ENCODE measurements at places on chromosomes 1 and 21.

DNA sequence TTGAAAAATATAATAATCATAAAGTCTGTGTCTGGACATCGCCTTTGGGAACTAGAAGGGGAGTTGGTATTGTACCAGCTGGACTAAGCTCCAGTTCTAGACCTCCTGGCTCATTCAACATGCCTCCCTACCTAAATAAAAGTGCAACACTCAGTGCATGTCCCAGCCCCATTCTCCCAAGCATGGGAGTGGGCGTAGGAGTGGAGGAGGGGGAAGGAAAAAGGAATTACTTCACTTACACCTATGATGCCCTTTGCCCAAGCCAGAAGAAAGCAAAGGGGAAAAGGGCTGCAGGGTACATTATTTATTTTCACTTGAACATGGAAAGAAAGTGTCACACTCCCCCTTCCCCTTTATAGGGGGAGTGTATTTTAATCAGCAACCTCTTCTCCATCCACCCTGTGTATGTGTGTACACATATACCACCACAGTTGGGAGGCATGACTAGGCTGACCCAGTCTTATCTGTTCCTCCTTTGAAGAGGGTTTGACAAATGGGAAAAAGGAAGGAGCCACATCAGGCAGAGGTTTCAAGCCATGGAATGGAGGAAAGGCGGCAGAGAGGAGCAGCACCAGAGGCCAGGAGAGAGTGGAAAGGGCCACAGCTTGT is 3.2 kb downstream of the NIT1 start:
- no peak for DNase-seq

- peak; percentile 11 for DNase-seq
Measured at GRCh38 chr1:230568008-230568407, 74.3 kb upstream of the COG2 start.

DNA sequence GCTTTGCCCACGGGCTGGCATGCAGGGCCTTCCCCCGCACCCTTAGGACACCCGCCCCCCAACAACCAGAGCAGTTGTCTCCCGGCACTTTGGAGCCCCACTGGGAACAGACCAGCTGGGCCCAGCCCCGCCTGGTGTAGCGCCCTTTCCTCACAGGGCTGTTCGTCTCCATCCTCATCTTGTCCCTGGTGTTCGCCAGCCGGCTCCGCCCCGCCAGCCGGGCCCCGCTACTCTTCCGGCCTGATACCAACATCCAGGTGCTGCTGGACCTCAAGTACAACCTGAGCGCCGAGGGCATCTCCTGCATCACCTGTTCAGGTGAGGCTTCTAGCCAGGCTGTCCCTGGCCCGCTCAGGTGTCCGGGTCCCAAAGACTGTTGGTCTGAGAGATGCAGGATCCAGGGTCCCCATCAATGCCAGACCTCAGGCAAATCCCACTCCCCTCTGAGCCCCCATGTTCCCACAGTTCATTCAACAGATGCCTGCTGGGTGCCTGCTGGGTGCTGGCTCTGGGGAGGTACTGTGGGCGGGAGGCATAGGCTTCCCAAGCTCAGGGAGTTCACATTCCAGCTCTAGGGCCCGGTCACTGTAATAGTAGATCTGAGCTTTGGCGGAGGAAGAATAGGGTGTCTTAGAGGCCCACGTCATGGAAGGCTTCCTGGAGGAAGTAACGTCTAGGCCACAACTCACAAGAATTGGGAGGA is 41.7 kb downstream of the DISP3 start:
- no peak for DNase-seq

DNA sequence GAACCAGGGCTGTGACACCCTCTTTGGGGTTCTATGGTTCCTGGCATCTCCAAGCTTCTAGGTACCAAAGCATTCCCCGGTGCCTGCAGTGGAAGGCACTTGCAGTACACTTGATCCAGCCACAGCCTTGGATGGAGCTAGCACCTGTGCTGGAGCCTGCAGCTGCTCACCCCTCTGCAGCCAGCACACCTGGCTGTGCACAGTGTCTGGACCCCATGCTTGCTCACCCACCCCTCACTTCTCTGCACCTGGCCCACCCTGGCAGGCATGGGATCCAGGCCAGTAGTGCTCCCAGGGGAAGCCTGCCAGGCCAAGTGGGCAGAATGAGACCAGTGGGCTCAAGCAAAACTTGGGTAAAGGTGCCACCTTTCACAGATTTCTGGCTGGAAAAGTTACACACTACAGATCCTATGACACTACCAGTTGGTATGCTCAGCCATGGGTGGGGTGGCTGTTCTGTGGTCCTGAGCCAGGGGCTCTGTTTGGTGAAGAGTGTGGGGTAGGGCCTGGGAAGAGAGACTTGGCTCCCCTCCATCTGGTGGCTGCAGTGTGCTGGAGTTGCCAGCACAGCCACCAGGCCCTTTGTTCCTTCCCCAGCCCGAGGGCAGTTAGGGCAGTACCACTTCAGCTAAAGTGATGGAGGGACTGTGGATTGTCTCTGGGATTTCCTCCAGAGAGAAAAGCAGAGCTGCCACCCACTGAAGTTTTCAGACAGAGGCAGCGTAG is 157.8 kb upstream of the LRRC7 start:
- no peak for DNase-seq

DNA sequence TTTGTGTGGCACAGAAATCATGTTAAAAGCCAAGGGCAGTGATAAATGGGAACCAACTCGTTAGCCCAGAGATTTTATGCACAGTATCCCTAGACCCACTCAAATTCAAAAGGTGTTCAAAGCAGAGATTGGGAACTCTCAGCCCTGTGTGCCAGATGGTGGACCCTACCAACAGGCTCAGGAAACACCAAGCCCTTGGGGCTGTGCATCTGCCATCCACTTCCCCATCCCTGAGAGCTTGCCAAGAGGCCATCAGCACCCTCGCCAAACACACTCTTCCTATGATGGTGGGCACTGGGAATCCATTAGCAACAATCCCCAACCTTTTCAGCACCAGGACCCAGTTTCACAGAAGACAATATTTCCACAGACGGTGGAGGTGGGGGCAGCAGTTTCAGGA is 194.2 kb upstream of the NFIA start:
- no peak for DNase-seq

DNA sequence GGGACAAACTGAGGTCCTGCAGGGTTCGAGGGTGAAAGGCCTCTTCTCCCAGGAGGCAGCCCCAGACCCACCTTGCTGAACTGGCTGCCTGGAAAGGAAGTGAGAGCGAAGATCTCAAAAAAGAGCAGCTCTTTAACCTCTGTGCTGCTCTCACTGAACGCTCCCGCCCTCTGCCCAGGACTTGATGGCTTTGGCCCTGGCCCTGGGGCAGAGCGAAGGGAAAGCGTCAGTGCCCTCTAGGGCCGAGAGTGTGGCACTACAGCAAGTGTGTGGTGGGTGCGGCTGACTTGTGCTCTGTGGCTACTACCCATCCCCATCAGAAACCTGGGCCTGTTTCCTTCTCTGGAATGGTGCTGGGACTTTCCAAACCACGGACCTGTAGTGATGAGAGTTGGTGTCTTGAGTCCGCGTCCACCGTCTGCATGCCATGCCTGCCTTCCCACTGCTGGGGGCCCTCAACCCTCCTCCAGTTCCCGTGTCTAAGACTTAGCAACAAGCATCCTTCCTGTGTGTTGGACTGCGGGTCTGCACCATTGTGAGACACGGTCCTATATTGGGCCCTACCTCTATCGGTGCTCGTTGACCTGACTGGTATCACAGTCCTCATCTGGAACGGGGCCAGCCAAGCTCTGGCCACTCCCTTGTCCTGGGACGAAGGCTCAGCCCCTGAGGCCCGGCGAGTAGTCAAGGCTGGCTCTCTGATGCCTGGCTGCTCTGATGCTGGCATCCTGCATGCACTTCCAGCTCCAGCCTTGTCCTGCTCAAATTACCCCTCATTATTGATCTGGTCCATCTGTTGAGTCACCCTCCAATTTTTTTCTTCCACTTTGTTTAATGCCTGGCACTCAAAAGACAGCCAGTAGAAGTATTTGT is 180.3 kb downstream of the DISC1 start:
- peak; percentile 58 for DNase-seq

DNA sequence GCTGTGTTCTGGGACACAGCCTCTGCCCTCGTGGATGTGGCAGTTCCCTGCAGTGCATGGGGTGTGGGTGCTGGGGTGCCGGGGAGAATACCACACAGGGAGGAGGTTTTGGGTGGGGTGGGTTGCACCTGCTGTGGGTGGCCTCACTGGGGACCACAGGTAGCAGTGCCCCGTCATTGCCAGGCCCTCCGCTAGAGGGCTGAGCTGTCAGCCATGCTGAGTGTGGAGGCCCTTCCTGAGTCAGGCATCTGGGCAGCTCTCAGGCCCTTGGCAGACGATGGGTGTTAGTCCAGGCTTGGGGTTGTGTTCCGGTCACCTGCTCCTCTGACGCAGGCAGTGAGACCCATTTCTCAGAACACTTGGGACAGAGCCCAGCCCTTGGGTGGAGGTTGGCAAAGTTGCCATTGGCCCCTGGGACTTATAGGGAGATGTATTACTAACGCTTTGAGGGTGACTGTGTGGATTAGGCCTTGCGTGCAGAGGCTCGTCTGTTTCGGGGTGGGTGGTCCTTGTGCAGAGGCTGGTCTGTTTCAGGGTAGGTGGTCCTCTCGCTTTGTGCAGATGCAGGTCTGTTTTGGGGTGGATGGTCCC is 23.9 kb downstream of the PCNT start:
- no peak for DNase-seq

DNA sequence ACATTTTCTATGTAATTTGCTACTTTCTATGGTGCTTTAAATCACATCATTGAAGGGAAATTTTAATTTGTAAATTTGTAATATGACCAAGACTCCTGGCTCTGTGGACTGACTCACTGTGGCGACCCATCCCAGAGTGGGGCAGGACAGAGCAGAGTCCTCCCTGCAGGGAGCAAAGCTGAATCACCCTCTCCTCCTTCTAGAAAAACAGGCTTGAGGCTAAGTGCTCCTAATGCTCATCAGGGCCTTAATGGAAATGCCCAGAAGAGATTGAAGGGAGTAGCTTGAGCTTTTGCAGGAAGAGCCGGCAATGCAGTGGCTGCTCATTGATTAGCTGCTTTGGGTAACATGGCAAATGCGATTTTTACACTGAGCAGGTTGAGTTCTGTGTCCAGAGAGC is 16.8 kb downstream of the S100A10 start:
- DNase-seq = no peak

DNA sequence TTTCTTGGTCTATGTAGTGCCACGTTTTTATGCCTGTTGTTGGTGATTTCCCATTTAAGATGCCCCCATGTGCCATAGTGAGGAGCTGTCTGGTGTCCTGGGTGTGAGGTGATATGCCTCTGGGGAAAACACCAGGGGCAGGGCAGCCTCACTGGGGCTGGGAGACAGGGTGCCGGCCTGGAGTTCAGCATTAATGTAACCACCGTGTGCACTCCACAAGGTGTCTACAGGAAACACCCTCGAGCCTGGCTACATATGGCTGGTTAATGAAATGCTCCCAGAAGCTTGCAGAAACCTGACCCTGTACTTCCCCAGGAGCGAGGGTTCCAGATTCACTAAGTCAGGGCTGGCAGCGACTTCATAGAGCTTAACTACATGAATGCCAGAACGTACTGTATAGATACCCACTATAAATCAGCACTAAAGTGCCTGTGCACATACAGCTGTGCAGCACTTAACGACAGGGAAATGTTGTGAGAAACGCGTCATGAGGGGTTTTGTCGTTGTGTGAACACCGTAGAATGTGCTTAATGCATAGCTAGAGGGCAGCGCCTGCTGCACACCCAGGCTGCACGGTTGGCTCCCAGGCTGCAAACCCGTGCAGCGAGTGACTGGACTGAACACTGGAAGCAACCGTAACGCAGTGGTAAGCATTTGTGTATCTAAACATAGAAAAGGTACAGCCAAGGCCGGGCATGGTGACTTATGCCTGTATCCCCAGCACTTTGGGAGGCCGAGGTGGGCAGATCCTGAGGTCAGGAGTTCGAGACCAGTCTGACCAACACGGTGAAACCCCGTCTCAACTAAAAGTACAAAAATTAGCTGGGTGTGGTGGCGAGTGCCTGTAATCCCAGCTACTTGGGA is 10.4 kb downstream of the TFF2 start:
- DNase-seq = no peak

DNA sequence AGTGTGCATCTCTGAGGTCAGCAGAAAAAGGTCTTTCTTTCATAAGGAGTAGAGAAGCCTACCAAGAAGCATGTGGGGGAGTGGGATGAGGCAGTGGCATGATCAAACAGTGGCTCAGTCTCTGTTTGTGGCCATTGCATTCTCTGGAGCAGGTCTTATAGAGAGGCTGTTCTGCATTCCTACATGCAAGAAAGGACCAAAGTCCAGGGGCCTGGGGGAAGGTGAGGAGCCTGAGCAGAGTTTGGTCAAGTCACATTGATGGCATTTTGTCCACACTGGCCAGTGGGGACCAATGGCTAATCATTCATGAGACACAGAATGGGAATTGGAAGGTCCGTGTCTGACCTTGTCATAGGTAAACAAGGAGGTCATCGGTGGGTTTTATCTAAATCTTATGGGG is 25.4 kb downstream of the MAP10 start:
- no peak for DNase-seq

DNA sequence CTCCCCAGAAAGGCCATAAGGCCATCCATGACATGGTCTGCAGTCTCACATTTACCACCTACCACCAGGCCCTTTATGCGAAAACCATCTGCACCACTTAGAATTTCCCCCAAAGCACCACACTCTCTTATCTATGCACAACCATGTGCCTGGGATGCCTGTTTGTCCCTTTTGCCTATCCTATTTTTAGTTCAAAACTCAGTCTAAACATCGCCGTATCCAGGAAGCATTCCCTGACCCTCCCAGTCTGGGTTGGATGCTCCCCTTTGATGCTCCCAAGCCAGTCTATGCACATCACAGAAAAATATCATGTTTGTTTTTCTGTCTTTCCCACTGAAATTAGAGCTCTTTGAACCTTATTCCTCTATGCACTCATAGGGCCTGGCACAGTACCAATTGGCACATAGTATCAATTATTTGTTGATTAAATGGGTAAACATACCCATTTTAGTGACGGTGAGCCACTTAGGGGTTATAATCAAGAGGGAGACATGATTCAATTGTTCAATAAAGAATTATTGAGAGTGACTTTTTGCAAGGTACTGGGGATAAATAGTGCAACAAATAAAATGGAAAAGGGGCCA is 6.7 kb downstream of the MPL start:
- DNase-seq = no peak

DNA sequence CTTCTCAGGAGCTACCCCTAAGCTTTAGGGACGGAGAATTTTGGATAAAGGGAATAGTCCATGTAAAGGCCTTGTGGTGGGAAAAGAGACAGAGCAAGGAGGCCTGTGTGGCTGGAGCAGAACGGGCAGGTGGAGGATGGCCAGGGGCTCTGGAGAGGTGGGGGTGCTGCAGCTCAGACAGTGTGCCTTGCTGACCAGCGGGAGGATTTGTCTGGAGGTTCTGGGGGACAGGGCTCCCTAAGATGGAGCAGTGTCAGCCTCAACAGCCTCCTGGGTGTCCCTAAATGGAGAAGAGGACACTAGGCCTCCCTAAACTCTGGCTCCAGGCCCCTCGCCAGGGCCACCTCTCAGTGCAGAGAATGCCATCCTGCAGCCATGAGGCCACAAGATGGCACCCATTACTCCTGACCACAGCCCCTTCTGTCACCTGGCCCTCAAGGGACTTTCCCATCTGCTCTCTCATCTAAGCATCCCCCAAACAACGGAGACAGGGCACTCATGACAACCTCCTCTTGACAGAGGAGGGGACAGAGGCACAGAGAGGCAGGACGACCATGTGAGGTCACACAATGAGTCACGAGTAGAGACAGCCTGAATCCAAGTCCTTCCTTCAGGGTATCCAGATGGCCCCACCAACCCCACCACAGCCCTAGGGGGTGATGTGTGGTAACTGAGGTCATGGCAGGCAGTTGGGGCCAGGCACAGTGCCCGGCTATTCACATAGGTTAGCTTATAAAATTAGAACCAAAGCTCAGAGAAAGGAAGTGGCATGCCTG is 94.7 kb downstream of the DMRTB1 start:
- no peak for DNase-seq

GRCh38 chr1:110098222-110099026 is 13.8 kb upstream of the UBL4B start:
- DNase-seq = no peak

Measured in GM10248 (cell line).